Activated CD4-positive, alpha-beta T cell treated with anti-CD3 and anti-CD28 coated beads, Interleukin-2, amount 10 ng/mL, durations not matched to agents 7 days and 5 days (primary cell): ENCODE measurements at places on chromosomes 16 and 17. TPM values are rescaled to one million over a fixed set of nuclear protein-coding genes. Genes with fewer than 3 reads are reported as not detected.

DNA sequence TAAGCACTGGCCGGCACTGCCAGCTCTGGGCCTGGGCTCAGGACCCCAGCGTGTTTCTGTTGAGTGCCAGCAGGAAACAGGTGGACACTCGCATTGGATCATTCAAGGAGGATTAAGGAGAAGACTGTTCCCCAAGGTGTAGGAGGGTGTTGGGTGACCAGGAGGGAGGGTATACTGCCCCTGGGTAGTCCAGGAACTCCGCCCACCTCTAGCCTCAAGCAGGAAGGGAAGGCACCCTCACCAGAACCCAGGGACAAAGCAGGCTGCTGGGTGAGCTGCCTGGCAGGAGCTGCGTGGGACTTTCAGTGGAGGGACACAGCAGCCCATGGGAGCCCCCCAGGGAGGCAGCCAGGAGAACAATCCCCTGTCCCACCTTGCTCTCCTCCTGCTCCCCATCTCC lies 7.7 kb upstream of the RAB37 start:
- H3K4me1 ChIP-seq = peaks cover 20% of the 10 kb centered on the region
- H3K27me3 ChIP-seq = peaks cover 6% of the 10 kb centered on the region
- no peak overlapping the region for H3K27ac ChIP-seq
- DNase-seq = no peak

- H3K27me3 ChIP-seq = no peaks in the 10 kb centered on the region
- DNase-seq = peak; percentile 57
- peak overlapping the region; percentile 99 for H3K27ac ChIP-seq
- peaks cover 75% of the 10 kb centered on the region for H3K36me3 ChIP-seq
- H3K4me1 ChIP-seq = peaks cover 89% of the 10 kb centered on the region
Measured at GRCh38 chr17:8941980-8942622, 23.4 kb downstream of the PIK3R5 start.

DNA sequence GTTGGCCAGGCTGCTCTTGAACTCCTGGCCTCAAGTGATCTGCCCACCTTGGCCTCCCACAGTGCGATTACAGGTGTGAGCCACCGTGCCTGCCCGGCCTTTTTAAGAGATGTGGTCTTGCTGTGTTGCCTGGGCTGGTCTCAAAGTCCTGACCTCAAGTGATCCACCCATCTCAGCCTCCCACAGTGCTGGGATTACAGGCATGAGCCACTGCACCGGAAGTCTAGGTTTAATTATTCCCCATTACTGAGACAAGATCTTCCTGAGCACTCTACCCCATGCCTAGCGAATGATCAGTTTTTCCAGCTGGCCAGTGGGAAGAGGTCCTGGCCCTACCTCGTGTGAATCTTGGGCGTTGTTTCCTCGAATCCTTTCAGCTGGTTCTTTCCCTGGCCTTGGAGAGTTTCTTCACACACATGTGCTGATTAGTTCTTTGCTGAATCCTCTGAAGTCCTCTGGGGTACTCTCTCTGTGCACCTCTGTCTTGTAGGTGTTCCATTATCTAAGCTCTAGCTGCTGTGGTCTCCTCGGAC lies 18.9 kb downstream of the C16orf54 start:
- no peak for DNase-seq
- peaks cover 8% of the 10 kb centered on the region for H3K27me3 ChIP-seq
- H3K27ac ChIP-seq = no peak overlapping the region
- peaks cover 6% of the 10 kb centered on the region for H3K36me3 ChIP-seq
- H3K4me1 ChIP-seq = peaks cover 30% of the 10 kb centered on the region

GRCh38 chr16:70659546-70659945 lies 13.2 kb downstream of the IL34 start:
- H3K36me3 ChIP-seq = no peaks in the 10 kb centered on the region
- H3K4me1 ChIP-seq = peaks cover 3% of the 10 kb centered on the region
- no peaks in the 10 kb centered on the region for H3K27me3 ChIP-seq
- no peak overlapping the region for H3K27ac ChIP-seq
- no peak for DNase-seq

- no peak overlapping the region for H3K4me3 ChIP-seq
- no peak for DNase-seq
- no peaks in the 10 kb centered on the region for H3K27me3 ChIP-seq
- H3K4me1 ChIP-seq = peaks cover 46% of the 10 kb centered on the region
Measured at GRCh38 chr16:48382131-48382530, 3.1 kb downstream of the SIAH1 start.

DNA sequence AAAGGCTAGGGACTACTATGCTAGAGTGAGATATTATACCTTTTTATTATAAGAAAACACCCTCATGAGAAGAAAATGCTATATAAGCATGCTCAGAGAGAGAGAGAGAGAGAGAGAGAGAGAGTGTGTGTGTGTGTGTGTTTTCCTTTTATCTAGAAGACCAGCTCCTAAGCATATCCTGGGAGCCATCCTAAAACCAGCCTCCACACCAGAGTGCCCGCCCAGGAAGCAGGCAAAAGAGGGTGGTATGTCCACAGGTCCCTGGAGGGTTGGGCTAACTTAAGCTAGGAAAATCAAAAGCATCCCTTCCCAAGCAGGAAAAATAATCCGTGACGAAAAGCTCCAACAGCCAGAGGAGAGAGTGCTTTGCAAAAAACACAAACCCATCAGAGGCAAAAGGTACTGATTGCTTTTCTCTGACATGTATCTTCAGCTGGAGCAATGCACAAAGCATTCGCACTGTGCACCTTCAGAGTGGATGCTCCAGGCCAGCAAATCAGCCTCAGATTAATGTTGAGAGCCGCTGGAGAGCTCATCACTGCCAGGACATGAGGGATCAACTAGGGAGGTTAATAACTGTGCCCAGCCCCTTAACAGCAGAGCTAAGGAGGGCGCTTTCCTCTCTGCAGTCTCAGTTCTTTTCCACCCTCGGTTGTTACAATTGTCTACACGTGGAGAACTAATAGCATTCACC lies 125.1 kb downstream of the SLC39A11 start:
- no peaks in the 10 kb centered on the region for H3K36me3 ChIP-seq
- no peak overlapping the region for H3K4me3 ChIP-seq

DNA sequence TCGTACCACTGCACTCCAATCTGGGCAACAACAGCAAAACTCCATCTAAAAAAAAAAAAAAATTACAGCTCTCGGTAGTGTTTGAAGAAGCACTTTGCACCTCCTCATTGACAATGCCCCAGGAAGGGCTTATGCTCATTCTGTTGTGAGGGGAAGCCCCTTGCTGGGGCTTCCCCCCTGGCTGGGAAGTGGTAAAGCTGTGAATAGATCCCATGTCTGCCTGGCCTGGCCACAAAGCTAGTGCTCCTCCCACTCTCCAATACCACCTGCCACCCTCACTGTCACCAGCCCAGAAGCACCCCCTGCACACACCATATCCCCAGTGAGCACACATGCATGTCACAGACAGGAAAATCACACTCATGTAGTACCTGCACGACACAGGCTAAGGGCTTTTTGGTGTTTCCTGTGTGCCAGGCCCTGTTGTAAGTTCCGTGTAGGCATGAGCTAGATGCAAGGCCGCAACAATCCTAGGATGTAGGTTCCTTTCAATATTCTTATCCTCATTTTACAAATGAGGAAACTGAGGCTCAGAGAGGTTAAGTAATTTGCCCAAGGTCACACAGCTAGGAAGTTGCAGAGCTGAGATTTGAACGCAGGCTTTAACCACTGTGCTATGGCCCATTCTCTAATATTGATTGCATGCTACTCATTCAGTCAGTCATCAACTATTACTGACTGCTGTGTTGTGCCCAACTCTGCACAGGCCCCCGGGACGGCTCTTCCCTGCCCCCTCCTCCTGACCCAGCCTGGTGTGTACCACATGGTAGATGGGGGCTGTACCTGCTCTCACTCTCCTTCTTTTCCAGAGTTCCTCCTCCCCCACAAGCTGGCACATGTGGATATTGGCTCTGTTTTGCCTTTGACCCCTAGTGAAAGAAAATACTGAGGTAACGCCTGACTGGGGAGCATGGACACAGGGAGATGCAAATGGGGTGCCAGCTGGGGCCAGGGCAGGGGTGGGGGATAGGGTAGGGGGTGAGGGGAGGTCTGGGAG lies 11.9 kb upstream of the COL1A1 start:
- DNase-seq = peak; percentile 23
- H3K4me1 ChIP-seq = peaks cover 5% of the 10 kb centered on the region
- no peaks in the 10 kb centered on the region for H3K36me3 ChIP-seq
- no peak overlapping the region for H3K4me3 ChIP-seq
- no peak overlapping the region for H3K27ac ChIP-seq

DNA sequence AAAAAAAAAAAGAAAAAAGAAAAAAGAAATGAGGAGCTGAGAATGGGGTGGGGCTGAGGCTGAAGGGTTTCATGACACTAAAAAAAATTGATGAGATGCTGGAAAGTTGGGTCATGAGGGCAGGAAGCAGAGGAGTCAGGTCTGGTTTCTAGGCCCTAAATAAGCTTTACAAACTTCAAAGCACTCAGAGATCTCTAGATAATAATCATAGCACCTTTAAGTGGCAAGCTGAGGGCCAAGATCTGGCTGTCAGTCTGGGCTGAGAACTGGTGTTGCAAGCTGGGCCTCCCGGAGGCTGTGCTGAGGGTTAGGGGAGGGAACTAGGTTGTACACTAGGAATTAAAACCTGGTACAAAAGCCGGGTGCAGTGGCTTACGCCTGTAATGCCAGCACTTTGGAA lies 6.4 kb downstream of the ZNF764 start:
- peak overlapping the region; percentile 65 for H3K4me3 ChIP-seq
- H3K27ac ChIP-seq = peak overlapping the region; percentile 95
- no peaks in the 10 kb centered on the region for H3K27me3 ChIP-seq
- H3K36me3 ChIP-seq = peaks cover 46% of the 10 kb centered on the region
- DNase-seq = peak; percentile 83

DNA sequence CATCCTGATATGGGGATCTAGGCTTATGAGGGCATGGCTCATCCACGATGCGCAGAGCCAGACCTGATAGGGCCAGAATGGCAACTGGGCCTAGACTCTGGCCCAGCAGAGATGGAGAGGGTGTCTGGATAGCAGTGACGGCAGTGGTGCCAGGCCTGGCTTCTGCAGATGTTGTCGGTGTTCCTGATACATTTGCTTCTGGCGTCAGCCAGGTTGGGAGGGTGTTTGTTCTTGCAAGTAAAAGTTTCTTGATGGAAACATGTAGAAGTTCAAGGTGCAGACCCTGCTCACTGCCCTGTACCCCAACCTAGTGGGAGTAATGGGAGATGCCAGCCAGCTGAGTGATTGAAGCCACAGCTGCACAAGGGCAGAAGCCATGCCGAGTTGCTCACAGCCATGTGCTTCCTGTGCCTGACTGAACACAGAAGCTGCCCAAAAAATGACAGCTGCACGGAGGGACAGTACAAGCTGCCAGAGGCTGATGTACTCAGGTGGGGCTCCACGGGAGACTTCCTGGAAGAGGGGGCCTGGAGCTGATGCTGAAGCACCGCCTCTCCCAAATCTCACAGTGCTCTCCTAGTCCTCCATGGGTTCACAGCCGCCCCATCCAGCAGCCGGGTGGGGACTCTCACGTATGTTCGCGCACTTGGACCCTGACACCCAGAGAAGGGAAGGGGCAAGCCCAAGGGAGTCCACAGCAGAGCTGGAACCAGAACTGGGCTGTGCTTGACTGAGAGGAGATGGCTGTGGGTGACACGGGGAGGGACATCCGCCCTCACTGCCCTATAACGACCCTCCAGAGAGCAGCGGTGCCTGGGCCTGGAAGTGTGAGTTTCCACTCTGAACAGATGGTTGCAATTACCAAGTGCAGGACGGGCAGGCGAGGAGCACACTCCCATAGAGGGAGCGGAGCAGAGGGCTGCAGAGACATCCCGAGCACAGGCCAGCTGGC lies 78.7 kb downstream of the N4BP1 start:
- no peaks in the 10 kb centered on the region for H3K27me3 ChIP-seq
- H3K4me1 ChIP-seq = peaks cover 5% of the 10 kb centered on the region
- H3K36me3 ChIP-seq = no peaks in the 10 kb centered on the region

GRCh38 chr16:83205896-83206295 lies 579.1 kb downstream of the CDH13 start:
- H3K36me3 ChIP-seq = no peaks in the 10 kb centered on the region
- no peaks in the 10 kb centered on the region for H3K4me1 ChIP-seq
- H3K27ac ChIP-seq = no peak overlapping the region
- DNase-seq = no peak

GRCh38 chr17:57086069-57086930 lies 1.3 kb downstream of the AKAP1 start:
- H3K4me1 ChIP-seq = peaks cover 44% of the 10 kb centered on the region
- no peaks in the 10 kb centered on the region for H3K27me3 ChIP-seq
- peak overlapping the region; percentile 81 for H3K4me3 ChIP-seq
- peak overlapping the region; percentile 86 for H3K27ac ChIP-seq
- peak; percentile 20 for DNase-seq
- no peaks in the 10 kb centered on the region for H3K36me3 ChIP-seq

GRCh38 chr16:167122-167690 lies 1.4 kb downstream of the HBM start:
- peak overlapping the region; percentile 41 for H3K27ac ChIP-seq
- no peak overlapping the region for H3K4me3 ChIP-seq
- peaks cover 47% of the 10 kb centered on the region for H3K27me3 ChIP-seq

TBC1D3E gene
- 0.10 TPM for total RNA-seq

DNA sequence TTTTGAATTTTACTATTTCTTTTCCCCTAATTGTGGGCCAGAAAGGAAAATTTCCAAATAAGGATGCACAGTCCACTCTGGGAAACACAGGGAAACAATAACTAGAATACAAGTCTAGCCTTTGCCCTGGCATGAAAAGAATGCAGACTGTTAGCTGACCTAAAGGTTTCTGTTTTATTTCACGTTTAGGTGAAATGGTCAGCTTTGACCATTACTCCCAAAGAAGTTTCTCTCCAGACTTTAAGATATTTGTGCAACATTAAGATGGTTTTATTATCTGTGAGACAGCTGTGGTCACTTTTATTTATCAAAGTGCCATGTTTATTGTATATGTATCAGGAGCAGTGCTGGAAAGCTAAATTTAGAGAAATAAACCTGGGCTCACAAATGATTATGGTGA lies 163.9 kb downstream of the SPECC1 start:
- no peak overlapping the region for H3K4me3 ChIP-seq
- no peaks in the 10 kb centered on the region for H3K4me1 ChIP-seq

KRT17 gene
- total RNA-seq = not detected

- no peak overlapping the region for H3K4me3 ChIP-seq
- no peak for DNase-seq
- no peaks in the 10 kb centered on the region for H3K4me1 ChIP-seq
- no peaks in the 10 kb centered on the region for H3K27me3 ChIP-seq
- H3K36me3 ChIP-seq = peaks cover 48% of the 10 kb centered on the region
- H3K27ac ChIP-seq = no peak overlapping the region
Measured at GRCh38 chr17:57975044-57975443, 13.0 kb downstream of the VEZF1 start.

GRCh38 chr17:9537177-9537776 lies 38.3 kb downstream of the STX8 start:
- peaks cover 5% of the 10 kb centered on the region for H3K36me3 ChIP-seq
- H3K27ac ChIP-seq = no peak overlapping the region
- H3K4me1 ChIP-seq = no peaks in the 10 kb centered on the region
- no peak for DNase-seq

GRCh38 chr17:43395165-43395564 lies 3.6 kb upstream of the ARL4D start:
- H3K4me1 ChIP-seq = peaks cover 35% of the 10 kb centered on the region
- no peak overlapping the region for H3K4me3 ChIP-seq
- H3K27ac ChIP-seq = no peak overlapping the region
- H3K27me3 ChIP-seq = no peaks in the 10 kb centered on the region

- no peak for DNase-seq
- H3K4me1 ChIP-seq = peaks cover 28% of the 10 kb centered on the region
- H3K4me3 ChIP-seq = no peak overlapping the region
Measured at GRCh38 chr16:31367853-31368252, 12.9 kb downstream of the ITGAX start.
